ENCODE measurements at places on chromosomes 1 and 21.

DNA sequence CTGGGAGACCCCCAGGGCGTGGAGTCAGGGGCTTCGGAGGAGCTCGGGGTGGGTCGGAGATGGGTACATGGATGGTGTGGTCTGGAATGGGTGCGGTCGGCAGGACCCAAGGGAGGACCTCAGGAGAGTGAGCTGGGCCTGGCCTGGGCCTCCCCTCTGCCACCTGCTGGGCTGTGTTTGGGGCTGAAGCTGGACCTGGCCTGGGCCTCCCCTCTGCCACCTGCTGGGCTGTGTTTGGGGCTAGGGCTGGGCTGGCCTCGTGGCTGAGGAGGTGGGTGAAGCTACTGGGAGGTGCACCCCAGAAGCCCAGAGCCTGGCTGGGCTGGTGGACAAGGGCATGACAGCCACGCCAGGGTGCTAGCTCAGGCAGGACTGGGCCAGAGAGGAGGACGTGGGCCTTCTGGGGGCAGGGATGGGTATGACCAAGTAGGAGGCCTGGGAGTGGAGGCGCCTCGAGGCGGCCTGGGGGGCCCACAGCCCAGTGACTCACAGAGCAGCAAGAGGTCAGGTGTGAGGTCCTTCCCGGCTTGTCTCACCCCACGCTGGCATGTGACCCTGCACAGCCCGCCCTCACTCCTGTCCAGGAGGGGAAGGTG, 14.5 kb downstream of the SAMD11 start:
- no peak for DNase-seq

DNA sequence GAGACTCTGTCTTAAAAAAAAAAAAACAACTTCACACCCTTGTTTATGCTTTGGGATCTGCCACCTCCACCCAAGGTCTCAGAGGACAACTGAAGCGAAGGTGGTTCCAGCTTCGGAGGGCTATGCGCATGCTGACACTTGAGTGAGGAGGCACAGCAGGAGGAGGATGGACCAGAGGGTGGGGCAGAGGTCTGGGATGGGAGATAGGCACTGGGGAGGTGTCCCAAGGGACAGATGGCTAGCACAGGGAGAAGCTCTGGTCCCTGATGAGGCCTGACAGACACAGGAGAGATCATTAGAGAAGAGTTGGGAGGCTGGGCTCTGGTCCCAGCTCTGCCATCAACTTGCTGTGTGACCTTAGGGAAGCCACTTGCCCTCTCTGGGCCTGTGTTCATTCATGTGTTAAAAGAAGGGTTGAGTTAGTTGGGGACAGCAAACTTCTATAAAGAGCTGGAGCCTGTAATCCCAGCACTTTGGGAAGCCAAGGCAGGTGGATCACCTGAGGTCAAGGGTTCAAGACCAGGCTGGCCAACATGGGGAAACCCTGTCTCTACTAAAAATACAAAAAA, 16.8 kb downstream of the E2F2 start:
- no peak for DNase-seq

DNA sequence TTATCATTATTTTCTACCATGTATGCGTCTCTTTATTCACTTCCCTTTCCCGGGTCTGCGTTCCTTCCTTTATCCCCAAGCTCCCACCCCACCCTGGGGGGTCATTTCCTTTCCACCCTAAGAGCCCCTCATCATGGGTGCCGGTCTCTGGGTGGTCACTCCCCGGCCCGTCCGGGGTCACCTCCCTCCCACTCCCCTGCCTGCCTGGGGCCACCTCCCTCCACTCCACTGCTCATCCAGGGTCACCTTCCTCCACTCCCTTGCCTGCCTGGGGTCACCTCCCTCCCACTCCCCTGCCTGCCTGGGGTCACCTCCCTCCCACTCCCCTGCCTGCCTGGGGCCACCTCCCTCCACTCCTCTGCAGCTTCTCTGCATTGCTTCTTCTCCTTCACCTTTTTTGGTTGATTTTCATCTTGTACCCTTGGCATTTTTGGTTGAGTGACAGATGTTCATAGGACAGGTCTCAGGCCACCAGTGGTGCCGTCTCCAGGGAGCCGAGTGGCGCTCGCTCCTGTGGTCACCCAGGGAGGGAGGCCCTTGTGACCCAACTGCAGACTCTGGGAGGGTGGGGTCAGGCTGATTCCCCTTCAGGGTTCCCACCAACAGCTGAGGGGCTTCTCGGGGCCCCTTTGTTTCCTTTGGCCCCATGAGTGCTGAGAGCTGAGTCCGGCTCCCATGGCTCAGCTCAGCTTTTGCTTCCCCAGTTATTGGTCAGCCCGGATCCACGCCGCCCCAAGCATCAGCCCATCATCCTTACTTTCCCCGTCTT, 48.6 kb upstream of the PCBP3 start:
- no peak for DNase-seq

GRCh38 chr1:115652236-115652788, 10.5 kb downstream of the VANGL1 start:
- no peak for DNase-seq

GRCh38 chr1:110336300-110337039, 2.7 kb upstream of the RBM15 start:
- no peak for DNase-seq

- DNase-seq: no peak
Measured at GRCh38 chr21:46205766-46206162, 21.5 kb upstream of the SPATC1L start.

DNA sequence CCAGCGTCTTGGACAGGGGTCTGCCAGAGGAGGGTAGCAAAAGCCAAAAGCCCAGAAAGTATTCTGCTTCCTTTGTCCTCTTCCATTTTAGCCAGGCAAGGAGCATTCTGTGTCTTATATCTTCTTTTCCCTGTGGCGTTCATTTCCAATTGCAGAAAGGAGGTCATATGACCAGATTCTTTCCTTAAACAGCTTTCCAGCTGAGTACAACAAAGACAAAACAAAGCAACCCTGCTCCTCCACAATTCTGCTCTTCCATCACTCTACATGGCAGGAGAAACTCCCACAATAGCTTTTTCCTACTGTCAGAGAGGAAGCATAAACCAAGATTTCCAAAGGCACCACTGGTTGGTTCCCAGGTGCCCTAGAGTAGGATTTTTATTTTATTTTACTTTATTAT, 19.7 kb downstream of the ENSA start:
- DNase-seq: no peak

DNA sequence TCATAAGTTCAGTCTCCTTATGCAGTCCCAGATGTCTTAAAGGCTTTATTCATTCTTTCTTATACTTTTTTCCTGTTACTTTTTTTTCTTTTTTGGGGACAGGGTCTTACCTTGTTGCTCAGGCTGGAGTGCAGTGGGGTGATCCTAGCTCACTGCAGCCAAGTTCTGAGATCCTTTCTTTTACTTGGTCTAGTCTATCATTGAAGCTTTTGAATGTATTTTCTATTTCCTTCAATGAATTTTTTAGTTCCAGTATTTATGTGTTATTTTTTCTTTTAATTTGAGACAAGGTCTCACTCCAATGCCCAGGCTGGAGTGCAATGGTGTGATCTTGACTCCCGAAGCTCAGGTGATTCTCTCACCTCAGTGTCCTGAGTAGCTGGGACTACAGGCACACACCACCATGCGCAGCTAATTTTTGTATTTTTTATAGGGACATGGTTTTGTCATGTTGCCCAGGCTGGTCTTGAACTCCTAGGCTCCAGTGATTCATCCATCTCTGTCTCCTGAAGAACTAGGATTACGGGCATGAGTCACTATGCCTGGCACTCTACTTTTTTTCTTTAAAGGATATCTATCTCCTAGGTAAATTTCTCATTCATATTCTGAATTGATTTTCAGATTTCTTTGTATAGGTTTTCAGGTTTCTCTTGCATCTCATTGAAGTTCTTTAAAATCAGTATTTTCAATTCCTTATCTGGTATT, 26.1 kb upstream of the GTF2B start:
- no peak for DNase-seq

DNA sequence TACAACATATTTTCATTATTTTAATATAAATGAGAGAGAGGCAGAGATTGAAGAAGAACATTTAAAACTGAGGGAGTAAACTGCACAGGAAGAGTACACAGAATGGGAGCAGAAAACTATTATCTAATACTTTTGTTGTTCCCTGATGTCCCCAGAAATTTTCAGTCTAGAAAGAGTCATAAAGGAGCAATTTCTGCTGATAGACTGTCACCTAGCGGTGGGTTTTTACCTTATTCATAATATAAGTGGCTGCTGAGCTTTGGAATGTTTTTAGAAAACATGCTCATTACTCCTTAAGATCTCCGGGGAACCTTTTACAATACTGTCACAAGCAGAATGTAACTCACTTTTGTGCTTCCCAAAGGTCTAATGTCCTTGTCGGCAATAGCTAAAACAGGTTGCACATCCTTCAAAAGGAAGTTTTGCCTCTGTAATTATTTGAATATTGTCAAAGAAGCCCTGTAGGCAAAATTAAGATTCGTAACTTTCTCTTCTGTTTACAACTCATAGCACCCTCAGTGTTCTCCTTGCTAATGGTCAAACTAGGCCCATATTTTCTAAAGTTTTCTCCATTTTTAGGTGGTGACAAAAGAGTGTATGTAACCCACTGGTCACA, 4.9 kb upstream of the NPL start:
- peak; percentile 42 for DNase-seq
